ENCODE measurements at places on chromosomes 12 and 14.

DNA sequence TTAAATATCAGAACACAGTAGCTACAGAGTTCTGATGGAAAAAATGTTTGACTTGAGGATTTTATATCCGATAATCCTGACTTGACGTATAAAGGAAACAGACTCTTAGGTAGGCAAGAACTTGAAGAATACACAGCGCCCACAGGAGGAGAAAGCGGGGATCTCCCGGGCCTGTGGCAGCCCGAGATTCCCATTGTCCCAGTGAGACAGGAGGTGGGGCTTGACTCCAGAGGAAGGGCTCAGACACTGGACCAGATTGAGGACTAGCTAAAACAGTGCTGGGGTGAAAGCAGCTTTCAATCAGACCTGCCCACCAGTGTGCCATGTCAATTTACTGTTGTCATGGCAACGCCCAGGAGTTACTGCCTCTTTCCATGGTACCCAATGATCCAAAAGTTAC is 51.1 kb upstream of the C14orf180 start:
- DNase-seq: no peak

DNA sequence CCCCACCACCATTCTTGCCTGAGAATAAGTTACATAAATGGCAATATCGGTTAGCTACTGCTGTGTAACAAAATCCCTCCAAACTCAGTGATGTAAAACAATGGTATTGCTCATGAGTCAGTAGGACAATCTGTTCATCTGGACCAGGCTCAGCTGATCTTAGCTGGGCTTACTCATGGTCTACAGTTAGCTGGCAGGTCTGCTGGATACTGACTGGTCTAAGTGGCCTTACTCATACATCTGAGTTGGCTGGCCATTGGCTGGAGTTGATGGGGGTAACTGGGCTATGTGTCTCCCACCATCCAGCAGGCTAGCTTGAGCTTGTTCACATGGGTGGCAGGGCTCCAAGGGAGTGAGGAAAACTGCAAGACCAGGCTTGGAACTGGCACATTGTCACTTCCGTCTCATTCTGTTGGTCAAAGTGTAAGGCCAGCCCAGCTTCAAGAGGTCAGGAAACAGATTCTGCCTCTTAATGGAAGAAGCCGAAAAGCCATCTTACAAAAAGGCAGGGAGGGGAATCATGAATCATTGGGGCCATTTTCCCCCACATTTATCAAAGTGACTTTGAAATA is 56.7 kb upstream of the CHGA start:
- DNase-seq: no peak

GRCh38 chr14:30267141-30267540 is 291.8 kb upstream of the G2E3 start:
- no peak for DNase-seq

- DNase-seq: no peak
Measured at GRCh38 chr12:118986050-118986449, 4.7 kb downstream of the SRRM4 start.

- DNase-seq: no peak
Measured at GRCh38 chr12:47303995-47304560, 224.3 kb upstream of the AMIGO2 start.

DNA sequence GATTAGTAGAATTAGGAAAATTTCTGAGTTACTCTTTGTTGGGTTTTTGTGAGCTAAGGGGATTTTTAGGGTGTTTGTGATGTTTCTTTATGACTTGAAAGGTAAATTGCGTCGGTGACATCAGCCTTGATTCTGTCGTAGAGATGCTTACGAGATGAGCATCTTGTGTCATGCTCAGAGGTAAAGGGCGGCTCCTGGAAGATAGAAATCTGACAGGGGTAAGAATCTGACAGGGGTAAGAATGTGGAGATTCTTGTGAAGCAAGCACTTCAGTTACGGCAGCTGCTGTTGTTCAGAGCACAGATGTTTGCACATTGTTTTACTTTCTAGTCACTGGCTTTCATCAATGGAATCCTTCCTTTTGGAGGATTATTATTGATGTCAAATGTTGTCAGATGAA is 22.5 kb downstream of the EML1 start:
- DNase-seq: no peak

GRCh38 chr12:18849761-18850160 is 111.8 kb downstream of the CAPZA3 start:
- DNase-seq: no peak

DNA sequence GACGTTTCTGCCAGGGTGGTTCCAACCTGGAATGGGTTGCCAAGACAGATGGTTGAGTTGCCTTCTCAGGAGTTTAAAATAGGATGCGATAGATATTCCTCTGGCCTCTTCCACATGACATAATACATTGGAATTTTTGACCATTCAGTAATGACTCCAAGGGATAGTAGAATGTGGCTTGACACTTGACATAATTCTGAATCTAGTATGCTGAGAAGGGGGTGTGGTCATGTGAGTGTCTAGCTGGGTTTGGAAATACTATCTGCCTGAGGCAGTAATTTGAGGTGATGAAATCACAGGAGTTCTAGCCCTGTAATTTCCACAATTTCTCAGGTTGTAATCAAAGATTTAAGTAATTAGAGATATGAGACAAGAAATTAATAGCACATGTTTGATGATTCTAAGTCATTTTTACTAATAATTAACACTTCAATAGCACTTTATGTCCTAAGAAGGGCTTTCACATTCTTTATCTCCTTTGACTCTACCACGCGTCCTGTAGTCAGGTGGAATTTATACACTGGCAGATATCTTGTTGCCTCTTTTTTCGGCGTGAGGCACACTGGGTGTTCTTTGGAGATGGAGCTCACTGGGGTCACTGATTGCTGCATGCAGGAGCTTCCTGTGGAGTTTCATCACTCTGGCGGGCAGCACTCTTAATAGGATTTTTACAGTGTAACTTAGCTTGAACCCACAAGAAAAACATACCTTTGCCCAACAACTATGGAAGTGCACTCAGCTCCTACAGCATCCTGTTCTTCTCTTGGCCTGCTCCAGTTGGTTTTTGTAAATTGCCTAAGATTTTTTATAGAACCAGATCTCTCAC is 3.2 kb upstream of the AMIGO2 start:
- no peak for DNase-seq

DNA sequence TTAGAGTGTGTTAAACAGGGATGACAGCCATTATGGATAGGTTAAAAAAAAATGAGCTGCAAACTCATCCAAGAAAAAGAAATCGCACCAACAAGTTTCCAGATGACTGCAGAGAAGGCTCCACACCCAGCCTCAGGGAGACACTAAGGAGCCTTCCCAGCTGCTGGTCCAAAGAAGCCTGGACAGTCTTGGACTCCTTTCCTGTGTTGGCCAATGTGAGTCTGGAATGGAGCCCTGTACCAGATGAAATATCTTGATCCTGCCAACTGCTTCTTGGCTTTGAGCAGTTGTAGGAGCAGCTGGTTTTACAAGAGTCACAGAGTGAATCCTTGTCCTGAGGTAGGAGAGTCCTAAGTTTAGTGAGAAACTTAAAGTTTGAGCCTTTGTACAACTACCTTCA is 44.5 kb downstream of the SLC38A1 start:
- DNase-seq: no peak

DNA sequence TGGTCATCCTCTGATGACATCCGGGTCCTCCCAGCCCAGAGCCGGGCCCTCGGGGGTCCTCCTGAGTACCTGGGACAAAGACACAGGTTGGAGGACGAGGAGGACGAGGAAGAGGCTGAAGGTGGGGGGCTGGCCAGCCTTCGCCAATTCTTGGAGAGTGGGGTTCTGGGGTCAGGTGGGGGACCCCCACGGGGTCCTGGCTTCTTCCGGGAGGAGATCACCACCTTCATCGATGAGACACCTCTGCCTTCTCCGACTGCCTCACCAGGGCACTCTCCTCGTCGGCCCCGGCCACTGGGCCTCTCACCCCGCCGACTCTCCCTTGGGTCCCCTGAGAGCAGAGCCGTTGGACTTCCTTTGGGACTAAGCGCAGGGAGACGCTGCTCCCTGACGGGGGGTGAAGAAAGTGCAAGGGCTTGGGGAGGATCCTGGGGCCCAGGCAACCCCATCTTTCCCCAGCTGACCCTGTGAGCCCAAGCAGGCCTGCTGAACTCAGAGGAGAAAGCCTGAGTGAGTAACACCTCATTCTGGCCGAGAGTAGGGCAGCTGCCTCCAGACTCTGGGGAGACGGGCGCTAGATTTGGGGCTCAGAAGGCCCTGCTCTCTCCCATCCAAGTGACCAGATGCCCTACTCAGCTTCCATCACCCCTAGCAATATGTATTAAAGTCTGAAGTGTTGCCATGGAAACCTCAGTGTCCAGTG is 1.3 kb upstream of the P3H3 start:
- DNase-seq: no peak

DNA sequence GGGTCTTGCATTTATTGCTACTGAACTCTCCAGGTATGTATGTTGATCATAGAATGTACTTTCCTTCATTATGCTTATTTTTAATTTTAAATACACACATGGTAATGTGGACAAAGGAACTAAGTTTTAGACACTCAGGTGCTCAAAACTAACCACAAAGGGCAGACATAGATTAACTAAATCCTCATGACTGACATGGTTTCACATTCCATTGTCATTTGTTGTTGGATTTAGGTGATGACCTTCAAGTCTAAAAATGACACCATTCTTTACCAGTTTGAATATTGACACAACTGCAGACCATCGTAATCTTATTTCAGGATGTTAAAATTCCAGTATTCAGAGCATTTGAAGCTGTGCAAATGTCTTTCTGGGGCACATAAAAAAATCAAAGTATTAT is 128.4 kb downstream of the BBS10 start:
- no peak for DNase-seq

Data from dorsolateral prefrontal cortex (tissue), 122 donors.